ENCODE measurements at places on chromosomes 1 and 21. TPM values are rescaled to one million over a fixed set of nuclear protein-coding genes. Genes with fewer than 3 reads are reported as not detected.

The DENND2D gene
- 48.0 TPM for polyA plus RNA-seq

The NUDT4B gene
- polyA plus RNA-seq, result 10.7 TPM

The PTPRF gene
- polyA plus RNA-seq, result 0.12 TPM

The TMOD4 gene
- polyA plus RNA-seq, result 1.7 TPM

The F11R gene
- 17.3 TPM for polyA plus RNA-seq

The ABCG1 gene
- polyA plus RNA-seq, result 8.7 TPM

The OXCT2 gene
- 1.9 TPM for polyA plus RNA-seq

The RNF186 gene
- not detected for polyA plus RNA-seq

The FMO2 gene
- not detected for polyA plus RNA-seq

DNA sequence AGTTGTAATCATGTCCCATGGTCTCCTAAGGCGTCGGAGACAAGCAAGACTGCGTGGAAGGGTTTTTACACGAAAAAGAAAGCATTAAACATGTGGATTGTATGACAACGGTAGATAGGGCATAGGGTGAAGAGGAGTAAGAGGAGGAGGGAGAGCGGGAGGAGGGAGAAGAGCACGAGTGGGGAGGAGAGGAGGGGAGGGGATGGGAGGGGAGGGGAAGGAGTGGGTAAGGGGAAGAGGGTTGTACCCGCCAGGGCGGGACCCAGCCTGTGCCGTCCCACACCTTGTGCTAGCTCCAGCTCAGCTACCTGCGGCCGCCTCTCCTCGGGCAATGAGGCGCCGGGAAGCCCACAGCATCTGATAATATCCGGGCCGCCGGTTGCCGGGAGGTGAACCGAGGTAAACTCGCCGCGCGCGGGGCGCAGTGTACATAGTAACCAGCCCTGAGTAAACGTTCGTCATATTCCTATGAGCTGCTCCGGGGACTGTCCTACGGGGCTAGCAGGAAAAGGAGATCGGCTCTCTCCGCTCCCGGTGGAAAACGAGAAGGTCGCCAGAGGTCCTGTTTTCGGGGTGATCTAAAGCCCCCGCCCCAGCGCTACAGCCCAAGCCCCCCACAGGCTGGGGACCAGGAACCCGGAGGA, 449 bp upstream of the RCAN3 start:
- H3K4me1 ChIP-seq, result peaks cover 43% of the 10 kb centered on the region
- no peaks in the 10 kb centered on the region for H3K36me3 ChIP-seq
- peak overlapping the region; percentile 91 for H3K4me3 ChIP-seq
- no peaks in the 10 kb centered on the region for H3K27me3 ChIP-seq
- peak; percentile 85 for DNase-seq
- H3K27ac ChIP-seq, result peak overlapping the region; percentile 94

- H3K4me3 ChIP-seq, result no peak overlapping the region
- H3K27me3 ChIP-seq, result no peaks in the 10 kb centered on the region
- no peak for DNase-seq
- H3K36me3 ChIP-seq, result no peaks in the 10 kb centered on the region
- H3K27ac ChIP-seq, result no peak overlapping the region
- no peaks in the 10 kb centered on the region for H3K4me1 ChIP-seq
Observed at GRCh38 chr1:168091720-168092550, 44.8 kb downstream of the GPR161 start.

GRCh38 chr1:43074244-43074643, 97.8 kb downstream of the EBNA1BP2 start:
- DNase-seq, result no peak
- H3K36me3 ChIP-seq, result no peaks in the 10 kb centered on the region
- no peaks in the 10 kb centered on the region for H3K27me3 ChIP-seq
- no peak overlapping the region for H3K4me3 ChIP-seq

GRCh38 chr1:172408958-172409357, 11.5 kb upstream of the C1orf105 start:
- H3K27ac ChIP-seq, result no peak overlapping the region
- DNase-seq, result no peak

GRCh38 chr1:226739696-226740065, 599 bp upstream of the ITPKB start:
- H3K36me3 ChIP-seq, result no peaks in the 10 kb centered on the region
- H3K4me1 ChIP-seq, result peaks cover 46% of the 10 kb centered on the region
- peak overlapping the region; percentile 14 for H3K27ac ChIP-seq

DNA sequence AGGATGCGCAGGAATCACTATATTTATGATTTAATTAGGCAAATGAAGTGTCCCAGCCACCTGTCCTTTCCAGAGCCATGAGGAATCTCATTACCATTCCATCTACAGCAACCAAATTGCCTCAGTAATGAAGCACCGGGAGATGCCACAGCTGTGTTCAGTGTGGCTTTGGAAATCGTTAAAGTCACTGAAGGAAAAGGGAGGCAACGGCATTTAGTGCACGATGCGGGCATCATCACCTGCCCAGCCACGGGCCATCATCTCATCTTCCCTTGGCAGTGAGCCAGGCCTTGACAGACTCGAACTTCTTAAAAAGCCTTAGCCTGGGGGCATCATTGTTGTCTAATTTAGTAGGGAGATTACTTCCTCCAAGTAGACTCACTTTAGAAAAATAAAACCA, 67.8 kb downstream of the CNIH3 start:
- no peak overlapping the region for H3K27ac ChIP-seq
- DNase-seq, result no peak
- no peaks in the 10 kb centered on the region for H3K36me3 ChIP-seq
- H3K27me3 ChIP-seq, result no peaks in the 10 kb centered on the region
- H3K4me3 ChIP-seq, result no peak overlapping the region
- no peaks in the 10 kb centered on the region for H3K4me1 ChIP-seq

DNA sequence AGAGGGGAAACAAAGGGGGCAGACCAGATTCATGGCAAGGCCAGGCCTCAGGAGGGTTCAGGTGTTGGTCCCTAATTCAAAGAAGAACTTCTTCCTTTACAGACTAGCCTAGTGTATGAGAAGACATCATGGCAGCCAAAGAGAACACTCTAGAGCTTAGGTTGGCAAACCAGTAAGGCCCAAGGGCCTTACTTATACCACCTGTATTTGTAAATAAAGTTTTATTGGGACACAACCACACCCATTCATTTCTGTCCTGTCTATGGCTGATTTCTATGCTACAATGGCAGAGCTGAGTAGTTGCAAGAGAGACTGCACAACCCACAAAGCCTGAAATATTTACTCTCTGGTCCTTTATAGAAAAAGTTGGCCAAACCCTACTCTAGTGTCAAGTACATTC, 42.3 kb downstream of the SSBP3 start:
- H3K27me3 ChIP-seq, result no peaks in the 10 kb centered on the region
- H3K4me1 ChIP-seq, result no peaks in the 10 kb centered on the region
- no peak overlapping the region for H3K4me3 ChIP-seq
- H3K27ac ChIP-seq, result no peak overlapping the region
- no peaks in the 10 kb centered on the region for H3K36me3 ChIP-seq
- DNase-seq, result no peak

- no peak overlapping the region for H3K27ac ChIP-seq
- DNase-seq, result no peak
- no peaks in the 10 kb centered on the region for H3K27me3 ChIP-seq
- no peaks in the 10 kb centered on the region for H3K36me3 ChIP-seq
- H3K4me1 ChIP-seq, result peaks cover 3% of the 10 kb centered on the region
Observed at GRCh38 chr21:25398630-25399029, 208.7 kb downstream of the MRPL39 start.

DNA sequence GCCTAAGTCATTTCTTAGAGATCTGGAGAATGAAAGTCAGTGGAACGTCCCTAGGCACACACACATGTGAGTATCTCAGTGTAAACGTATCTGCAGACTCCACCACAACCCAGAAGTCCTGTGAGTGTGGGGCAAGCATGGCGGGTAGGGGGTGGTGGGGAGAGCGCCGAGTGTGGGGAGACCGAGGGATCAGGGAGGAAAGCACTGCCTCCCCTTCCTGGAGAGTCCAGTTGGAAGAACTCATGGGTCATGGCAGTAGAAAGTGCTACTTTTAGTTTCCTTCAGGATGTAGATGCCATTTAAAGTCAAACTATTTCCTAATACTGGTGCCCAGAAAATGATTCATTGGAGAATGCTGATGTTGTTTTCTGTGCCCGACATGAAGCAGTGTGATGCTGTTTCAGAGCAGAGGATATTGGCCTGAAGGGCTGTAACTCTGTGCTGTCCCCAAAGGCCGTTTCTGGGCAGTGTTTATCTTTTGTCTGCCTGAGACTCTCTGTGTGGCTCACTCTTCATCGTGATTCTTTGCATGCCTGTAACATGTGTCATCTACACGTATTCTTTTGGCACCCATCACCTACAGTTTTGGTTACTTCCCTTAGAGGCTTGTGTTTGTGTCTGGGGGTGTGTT, 45.7 kb upstream of the TSPAN2 start:
- peaks cover 4% of the 10 kb centered on the region for H3K27me3 ChIP-seq
- DNase-seq, result no peak
- no peak overlapping the region for H3K27ac ChIP-seq
- no peaks in the 10 kb centered on the region for H3K36me3 ChIP-seq
- H3K4me3 ChIP-seq, result no peak overlapping the region
- peaks cover 4% of the 10 kb centered on the region for H3K4me1 ChIP-seq

DNA sequence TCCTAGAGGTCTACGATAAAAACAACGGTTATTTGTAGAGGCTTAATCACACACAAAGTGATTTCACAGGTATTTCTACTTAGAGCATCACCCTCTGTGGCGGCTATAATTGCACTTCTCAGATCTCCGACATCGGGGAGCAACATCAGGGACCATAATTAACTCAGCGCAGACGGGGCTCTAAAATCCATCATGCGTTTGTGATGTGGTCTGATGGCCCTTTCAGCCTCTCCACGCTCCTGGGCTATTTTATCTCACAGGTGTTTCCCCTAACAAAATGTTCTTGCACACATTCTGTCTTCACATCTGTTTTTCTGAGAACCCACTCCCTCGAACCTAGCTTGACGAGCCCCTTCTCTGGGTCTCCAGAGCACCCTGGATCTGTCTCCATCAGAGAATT, 146.3 kb upstream of the DUSP10 start:
- H3K27ac ChIP-seq, result no peak overlapping the region
- DNase-seq, result peak; percentile 23
- peaks cover 9% of the 10 kb centered on the region for H3K4me1 ChIP-seq
- H3K27me3 ChIP-seq, result no peaks in the 10 kb centered on the region

DNA sequence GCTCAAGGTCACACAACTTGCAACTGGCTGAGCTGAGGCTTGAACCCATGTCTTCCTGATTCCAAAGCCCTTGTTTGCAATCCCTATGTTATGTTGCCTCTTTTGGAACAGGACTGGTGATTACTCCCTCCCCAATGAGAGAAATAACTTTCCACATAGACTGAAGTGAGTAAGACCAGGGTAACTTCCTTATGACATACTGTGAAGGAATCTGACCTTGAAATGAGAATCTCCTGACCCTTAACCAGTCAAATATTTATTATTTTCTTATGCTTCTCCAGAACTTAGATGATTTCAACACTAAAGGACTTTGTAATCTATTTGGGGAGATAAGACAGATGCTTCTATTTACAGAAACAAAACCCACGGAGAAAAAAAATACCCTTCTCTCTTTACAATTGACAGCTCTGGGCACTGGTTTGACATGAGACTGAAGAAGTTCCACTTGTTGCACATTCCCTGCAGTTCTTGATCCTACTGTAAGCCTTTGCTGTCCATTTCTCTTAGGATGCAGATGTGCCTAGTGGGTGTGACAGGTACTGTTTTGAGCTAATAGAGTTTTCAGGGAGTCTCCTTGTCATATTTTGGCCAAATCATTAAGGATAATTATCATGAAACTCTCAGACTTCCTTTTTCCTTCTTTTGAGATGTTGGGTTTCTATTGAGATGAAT, 3.9 kb upstream of the RPTN start:
- H3K27ac ChIP-seq, result no peak overlapping the region
- H3K27me3 ChIP-seq, result peaks cover 5% of the 10 kb centered on the region
- no peak overlapping the region for H3K4me3 ChIP-seq
- no peaks in the 10 kb centered on the region for H3K36me3 ChIP-seq
- H3K4me1 ChIP-seq, result peaks cover 16% of the 10 kb centered on the region

- DNase-seq, result no peak
- no peak overlapping the region for H3K4me3 ChIP-seq
- no peaks in the 10 kb centered on the region for H3K36me3 ChIP-seq
- H3K27me3 ChIP-seq, result no peaks in the 10 kb centered on the region
- no peak overlapping the region for H3K27ac ChIP-seq
Observed at GRCh38 chr1:203520315-203520714, 26.4 kb downstream of the OPTC start.

GRCh38 chr1:12343823-12344487, 114.1 kb downstream of the VPS13D start:
- peaks cover 2% of the 10 kb centered on the region for H3K36me3 ChIP-seq
- no peak for DNase-seq
- H3K4me3 ChIP-seq, result no peak overlapping the region
- peaks cover 26% of the 10 kb centered on the region for H3K4me1 ChIP-seq
- peak overlapping the region; percentile 49 for H3K27ac ChIP-seq

GRCh38 chr1:29579821-29580425, 343.6 kb downstream of the PTPRU start:
- peaks cover 4% of the 10 kb centered on the region for H3K27me3 ChIP-seq
- no peaks in the 10 kb centered on the region for H3K36me3 ChIP-seq
- H3K27ac ChIP-seq, result no peak overlapping the region
- H3K4me3 ChIP-seq, result no peak overlapping the region
- DNase-seq, result no peak

DNA sequence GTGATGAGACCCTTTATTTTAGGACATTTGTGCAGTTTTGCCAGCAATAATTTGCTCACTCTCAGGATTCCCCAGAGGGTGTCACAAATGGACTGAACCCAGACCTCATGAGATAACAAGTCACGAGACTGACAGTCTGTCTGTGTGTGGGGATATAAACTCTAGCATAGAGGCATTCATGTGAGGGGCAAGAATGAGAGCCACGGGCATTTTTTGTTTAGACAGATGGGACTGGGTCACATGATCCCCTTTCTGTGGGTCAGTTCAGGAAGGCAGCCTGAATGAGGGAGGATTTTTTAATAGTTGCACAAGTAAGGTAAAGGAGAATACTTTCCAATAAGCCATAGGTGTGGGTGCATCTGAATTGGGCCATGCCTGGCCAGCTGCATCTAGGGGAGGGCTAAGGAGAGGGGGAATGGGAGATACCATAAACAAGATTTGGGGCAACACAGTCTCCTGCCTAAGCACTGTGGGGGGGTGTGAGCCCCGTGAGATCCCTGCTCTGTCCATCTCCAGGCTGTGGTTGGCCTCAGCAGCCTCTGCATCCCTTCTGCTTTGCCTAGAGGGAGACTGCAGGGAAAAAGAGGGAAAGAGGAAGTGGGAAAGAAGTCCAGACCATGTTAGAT, 66.6 kb downstream of the NAV1 start:
- H3K4me3 ChIP-seq, result no peak overlapping the region
- H3K27ac ChIP-seq, result no peak overlapping the region
- DNase-seq, result no peak

DNA sequence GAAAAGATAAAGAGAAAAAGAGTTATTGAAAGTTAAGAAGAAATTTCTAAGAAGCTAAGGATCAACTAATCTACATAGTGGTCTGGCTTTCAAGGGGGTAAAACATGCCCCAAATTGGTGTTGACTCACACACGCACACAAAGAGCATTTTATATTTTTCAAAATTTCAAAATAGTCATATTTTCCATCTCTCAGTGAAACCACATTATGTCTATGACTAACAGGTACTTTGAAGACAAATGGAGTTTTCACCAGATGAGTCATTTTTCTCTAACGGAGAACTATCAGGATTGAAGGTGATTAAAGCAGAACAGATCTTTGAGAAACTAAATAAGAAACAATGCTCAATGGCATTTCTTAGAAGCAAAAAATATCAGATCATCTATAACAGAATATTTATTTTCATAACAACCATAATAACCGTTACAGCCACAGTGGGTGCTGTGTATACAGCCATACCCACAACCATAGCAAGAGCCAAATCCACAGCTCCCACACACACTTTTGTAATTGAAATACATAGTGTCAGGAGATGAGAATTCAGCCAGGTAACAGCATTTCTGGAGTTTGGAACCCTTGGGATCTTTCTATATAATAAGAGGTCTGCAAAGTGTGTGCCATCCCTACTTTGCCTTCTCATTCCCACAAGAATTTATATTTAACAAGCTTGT, at the start of gene KRTAP21-3:
Gene KRTAP21-3 (minus strand): TSS at position 539 of the 671 bp plus-strand sequence. CDS start 18 bp downstream, at position 521.
- no peaks in the 10 kb centered on the region for H3K27me3 ChIP-seq
- H3K4me1 ChIP-seq, result no peaks in the 10 kb centered on the region
- H3K36me3 ChIP-seq, result no peaks in the 10 kb centered on the region
- H3K27ac ChIP-seq, result no peak within 1 kb of the TSS
- DNase-seq, result no peak
- H3K4me3 ChIP-seq, result no peak within 1 kb of the TSS
